ENCODE measurements at places on chromosomes 1 and 21.
A peak's percentile ranks its signal among the peaks of the same experiment; 100 is the strongest.

DNA sequence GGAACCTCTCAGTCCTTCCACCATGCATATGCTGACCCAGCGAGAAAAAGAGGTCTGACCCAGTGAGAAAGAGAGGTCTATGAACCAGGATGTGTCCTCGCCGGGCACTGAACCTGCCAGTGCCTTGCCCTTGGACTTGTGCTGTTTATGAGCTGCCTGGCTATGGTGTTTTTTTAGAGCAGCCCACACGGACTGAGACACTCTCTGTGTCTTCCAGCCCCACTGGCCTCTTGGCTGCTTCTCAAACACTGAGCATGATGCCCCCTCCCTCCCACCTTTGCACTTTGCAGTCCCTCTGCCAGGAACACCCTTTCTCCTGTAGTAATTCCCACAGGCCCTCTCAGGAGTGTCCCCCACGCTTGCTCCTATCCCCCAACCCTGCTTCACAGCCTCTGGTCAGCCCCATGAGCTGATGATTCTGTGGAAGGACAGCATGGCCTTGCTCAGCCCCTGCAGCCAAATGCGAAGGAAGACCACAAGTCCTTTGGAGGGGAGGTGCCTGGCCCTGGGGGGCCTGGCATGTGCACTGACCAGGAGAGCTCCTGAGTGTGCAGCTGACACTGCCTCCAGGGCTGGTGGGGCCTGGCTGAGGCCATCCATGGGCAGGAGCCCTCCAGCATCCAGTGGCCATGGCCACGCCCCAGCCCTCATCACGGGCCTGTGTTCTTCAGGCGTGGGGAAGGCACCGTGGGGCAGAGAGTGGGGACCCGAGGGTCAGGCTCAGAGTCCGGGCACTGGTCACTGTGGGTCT is 23.8 kb downstream of the WNT3A start:
- DNase-seq, result no peak

GRCh38 chr1:190068304-190068703 is 409.4 kb downstream of the BRINP3 start:
- DNase-seq, result no peak

- peak; percentile 58 for DNase-seq
Measured at GRCh38 chr1:65509912-65510680, 89.6 kb downstream of the LEPR start.

GRCh38 chr1:15103906-15104305 is 49.6 kb upstream of the TMEM51 start:
- no peak for DNase-seq
